GM12878 (cell line): ENCODE measurements at places on chromosomes 7 and 10.
A peak's percentile ranks its signal among the peaks of the same experiment; 100 is the strongest.

GRCh38 chr7:16634271-16634738 lies 11.2 kb downstream of the ANKMY2 start:
- DNase-seq, result no peak

DNA sequence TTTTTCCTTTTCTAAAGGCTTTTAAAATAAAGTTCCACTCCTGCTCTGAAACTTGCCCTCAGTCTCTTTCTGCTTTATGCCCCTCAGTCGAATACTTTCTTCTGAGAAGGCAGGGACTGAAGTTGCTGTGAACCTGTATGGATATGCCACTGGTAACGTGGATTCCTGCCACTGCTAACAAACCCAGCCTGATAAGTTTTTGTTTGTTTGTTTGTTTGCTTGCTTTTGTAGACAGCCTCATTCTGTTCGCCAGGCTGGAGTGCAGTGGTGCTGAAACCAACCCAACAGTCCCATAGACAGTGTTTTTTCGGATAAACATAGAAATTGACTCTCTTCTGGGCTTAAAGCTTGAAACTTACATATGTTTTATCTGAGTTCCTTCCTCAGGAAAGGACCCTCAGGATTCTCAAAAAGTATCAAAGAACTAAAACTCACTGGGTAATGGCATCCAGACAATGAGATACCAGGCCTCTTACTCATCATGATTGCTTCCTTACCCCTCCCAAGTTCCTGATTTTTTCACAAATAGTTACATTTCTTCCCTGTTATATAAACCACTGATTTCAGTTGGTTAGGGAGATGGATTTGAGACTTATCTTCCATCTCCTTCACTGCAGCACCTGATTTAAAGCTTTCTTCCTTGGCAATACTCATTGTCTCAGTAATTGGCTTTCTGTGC lies 273.6 kb downstream of the SDHAF3 start:
- DNase-seq, result no peak

GRCh38 chr7:92766461-92767003 lies 69.8 kb downstream of the CDK6 start:
- no peak for DNase-seq

DNA sequence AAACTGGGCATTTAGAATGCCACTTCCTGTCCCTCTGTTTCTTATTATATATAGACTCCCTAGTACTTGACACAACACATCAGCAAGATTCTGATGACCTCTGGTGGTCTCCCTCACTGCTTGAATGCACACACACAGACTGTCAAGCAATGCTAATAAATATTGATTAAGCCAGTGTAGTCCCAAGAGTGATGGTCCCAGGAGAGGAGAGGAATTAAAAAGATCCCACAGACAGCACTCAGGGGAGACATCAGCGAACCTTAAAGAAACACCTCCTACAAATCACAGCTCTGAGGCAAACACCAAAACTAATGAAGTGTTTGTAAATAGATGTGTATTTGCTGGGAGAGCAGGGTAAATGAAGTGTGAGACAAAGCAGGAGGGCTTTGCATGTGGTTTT lies 1291.2 kb downstream of the XPNPEP1 start:
- DNase-seq, result peak; percentile 20

GRCh38 chr7:37018954-37019353 lies 294.7 kb upstream of the AOAH start:
- DNase-seq, result peak; percentile 49

- no peak for DNase-seq
Measured at GRCh38 chr7:105202616-105203015, 186.1 kb downstream of the SRPK2 start.

- no peak for DNase-seq
Measured at GRCh38 chr7:32036557-32036956, 33.6 kb downstream of the PDE1C start.

- DNase-seq, result no peak
Measured at GRCh38 chr7:95209788-95210187, 114.5 kb downstream of the PON1 start.

DNA sequence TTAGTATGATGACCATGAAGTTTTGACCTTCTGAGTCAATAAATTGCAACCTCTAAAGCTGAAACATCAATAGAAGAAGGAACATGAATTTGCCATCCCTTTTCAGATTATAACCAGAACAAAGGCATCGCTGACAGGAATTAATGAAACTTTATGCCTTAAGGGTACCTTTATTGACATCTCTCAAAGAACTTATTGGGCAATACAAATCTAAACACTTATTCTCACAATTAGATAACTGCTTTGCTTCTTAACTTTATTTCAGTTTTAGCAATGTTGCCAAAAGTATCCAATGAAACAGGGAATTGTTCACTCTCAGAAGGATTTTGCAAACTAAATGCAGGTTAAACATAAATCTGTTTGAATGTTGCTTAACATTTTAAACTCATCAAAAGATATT lies 116.0 kb downstream of the ELAPOR2 start:
- no peak for DNase-seq

GRCh38 chr10:63760034-63760707 lies 239.0 kb downstream of the REEP3 start:
- no peak for DNase-seq

- no peak for DNase-seq
Measured at GRCh38 chr10:89390476-89391225, 1.8 kb upstream of the IFIT1 start.

GRCh38 chr7:28452681-28453080 lies 40.4 kb downstream of the CREB5 start:
- DNase-seq, result no peak

DNA sequence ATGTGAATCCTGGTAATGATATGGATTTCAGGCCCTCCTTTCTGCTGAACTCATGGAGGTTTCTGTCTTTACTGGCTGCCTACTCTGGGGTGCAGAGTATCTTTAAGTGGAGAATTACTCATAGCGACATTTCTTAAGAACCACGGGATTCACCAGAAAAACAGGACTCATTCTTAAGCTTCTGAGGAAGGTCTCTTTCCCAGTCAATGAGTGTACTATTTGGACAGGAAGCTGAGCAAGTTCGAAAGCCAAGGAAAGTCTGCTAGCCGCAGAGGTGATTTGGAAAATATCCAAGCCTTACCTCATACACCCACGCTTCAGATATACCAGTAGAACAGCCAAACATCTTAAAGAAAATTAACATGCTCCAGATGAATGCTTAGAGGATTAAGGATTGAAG lies 377.6 kb upstream of the MYO3A start:
- no peak for DNase-seq

GRCh38 chr10:110324201-110324804 lies 19.6 kb upstream of the SMNDC1 start:
- DNase-seq, result no peak

GRCh38 chr7:148058092-148058491 lies 532.5 kb upstream of the C7orf33 start:
- DNase-seq, result no peak

DNA sequence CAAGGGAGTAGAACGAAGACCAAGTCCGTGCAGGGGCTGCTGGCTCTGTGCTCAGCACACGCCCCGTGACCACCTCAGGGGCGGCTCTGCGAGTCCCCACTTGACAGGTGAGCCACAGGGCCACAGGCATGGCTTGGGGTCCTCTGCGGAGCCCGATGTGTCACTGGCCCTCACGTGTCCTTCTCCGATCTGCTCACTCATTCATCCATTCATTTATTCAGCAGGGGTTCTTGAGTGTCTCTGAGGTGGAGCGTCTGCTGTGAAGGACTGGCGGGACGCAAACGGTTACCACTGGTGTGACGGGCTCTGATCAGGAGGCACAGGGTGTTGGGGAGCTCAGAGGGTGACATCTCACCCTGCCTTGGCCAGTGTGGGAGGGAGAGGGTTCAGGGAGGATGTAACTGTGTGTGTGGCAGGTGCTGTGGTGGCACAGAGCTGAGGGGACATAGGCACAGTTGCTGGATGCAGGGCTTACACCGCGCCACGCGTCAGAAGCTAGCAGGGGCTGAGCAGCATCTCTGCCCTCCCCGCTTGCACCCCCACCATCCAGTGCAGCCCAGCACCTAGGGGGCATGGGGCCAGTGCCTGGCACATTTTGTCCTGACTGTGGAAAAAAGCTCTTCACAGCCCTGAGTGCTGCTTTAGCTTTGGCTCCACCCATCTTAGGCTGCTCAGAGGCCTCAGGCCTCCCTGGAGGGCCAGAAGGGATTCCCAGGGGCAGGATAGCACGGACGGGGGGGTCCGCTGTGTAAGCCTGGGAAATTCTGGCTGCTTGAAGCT lies 116.8 kb downstream of the LHPP start:
- DNase-seq, result no peak

DNA sequence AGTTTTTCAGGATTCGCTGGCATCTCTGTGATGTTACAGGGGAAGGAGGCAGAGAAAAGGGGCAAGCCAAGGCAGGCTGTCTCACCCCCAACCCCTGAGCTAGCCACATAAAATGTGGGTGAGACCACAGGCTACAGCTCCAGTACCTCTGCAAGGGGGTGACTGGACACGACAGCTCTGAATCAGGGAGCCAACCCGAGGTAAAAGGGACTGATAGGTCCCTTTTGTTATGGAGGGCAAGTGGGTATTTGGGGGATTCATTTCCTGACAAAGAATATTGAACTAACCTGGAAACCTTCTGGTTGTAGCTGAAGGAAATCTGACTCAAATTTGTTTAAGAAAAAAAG lies 67.2 kb downstream of the TACR2 start:
- no peak for DNase-seq

- DNase-seq, result no peak
Measured at GRCh38 chr10:66629996-66630395, 295.8 kb upstream of the LRRTM3 start.

GRCh38 chr10:57694956-57695608 lies 572.6 kb downstream of the IPMK start:
- no peak for DNase-seq

- DNase-seq, result no peak
Measured at GRCh38 chr7:157890921-157891401, 554.2 kb downstream of the DNAJB6 start.

DNA sequence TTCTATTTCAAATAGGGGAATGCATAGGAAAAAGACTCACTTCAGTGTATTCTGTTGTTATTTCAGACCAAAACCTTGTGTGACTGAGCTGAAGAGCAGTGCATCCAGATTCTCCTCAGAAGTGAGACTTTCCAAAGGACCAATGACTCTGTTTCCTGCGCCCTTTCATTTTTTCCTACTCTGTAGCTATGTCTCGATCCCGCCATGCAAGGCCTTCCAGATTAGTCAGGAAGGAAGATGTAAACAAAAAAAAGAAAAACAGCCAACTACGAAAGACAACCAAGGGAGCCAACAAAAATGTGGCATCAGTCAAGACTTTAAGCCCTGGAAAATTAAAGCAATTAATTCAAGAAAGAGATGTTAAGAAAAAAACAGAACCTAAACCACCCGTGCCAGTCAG lies 12.0 kb downstream of the TET1 start:
- no peak for DNase-seq

DNA sequence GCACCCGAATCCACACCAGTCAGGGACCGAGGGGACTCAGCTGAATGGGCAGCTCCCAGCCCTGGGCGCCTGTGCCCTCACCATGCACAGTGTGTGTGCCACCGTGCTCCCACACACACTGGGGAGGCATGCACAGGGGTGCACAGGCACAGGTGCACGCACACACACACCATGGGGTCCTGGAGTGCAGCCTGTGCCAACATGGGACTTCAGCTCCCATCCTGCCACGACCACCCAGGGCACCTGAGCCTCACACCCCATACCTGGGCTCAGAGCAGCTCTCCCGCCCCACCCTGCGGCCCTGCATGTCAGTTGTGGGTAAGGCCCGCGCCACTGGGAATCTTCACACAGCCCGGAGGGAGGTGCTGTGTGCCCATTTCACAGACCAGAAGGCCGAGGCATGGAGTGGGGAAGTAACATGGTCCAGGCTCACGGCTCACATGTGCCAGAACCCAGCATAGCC lies 8.0 kb downstream of the ELFN1 start:
- DNase-seq, result no peak

DNA sequence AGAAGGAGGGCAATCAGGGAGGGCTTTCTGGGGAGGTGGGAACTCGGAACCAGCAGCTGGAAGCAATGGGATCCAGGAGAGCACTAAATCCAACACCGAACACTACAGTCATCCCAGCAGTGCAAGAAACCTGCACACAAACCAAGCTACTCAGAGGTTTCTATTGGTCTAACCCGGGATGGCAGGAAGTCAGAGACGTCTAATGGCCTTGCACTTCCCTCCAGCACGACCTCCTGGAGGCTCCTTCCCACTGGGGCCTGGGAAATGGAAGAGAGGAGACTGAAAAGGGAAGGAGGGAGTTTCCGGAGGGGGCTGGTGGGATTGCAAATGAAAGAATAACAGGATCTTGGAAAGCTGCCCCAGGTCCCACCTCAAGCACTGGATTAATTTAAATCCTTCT lies 56.3 kb downstream of the TEX36 start:
- no peak for DNase-seq

DNA sequence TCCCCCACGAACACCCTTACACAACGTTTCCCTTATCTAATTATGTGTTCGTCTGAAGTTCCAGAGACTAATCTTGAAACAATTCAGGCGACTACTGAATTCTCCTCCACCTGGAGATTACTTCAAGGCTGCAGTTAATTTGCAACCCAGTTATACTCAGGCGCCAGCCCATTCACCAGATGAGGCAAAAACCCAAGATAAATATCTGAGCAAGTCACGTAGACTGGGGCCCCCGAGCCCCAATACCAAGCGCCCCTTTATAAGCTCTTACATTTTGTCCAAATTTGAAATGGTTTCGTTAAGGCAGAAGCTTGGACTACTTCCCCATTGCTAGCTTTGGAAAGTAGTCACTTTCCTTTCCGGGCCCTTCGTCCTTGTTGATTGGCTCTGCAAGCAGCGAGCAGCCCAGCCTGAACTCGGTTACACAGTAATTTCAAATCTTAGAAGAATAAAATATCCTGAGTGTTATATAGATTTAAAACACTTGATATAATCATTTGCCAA lies 1.2 kb downstream of the TPK1 start:
- peak; percentile 23 for DNase-seq

DNA sequence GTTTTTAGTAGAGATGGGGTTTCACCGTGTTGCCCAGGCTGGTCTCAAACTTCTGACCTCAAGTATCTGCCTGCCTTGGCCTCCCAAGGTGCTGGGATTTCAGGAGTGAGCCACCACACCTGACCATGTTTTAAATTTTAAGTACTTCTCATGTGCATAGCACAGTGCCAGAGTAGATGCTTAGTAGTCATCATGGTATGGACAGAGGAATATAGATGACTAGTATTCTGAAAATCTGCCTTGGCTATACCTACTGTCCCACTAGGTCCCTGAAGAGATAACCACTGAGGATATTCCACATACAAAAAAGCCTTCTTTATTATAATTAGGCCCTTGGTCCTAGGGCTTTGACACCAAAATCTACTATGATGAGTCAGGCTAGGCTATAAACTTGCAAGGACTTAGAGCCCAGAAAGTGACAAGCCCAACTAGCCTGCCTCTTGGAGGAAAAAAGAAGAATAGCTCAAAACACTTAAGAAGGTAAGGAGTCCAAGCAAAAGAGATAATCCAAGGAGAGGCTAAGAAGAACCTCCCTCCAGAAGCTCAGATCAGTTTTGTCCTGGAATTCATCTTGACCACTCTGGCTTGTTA lies 34.0 kb downstream of the LUC7L2 start:
- no peak for DNase-seq
